Astrocyte of the spinal cord (primary cell): ENCODE measurements at places on chromosomes 3 and 15.

GRCh38 chr15:64267331-64267973 is 88.5 kb downstream of the CSNK1G1 start:
- DNase-seq, result no peak

DNA sequence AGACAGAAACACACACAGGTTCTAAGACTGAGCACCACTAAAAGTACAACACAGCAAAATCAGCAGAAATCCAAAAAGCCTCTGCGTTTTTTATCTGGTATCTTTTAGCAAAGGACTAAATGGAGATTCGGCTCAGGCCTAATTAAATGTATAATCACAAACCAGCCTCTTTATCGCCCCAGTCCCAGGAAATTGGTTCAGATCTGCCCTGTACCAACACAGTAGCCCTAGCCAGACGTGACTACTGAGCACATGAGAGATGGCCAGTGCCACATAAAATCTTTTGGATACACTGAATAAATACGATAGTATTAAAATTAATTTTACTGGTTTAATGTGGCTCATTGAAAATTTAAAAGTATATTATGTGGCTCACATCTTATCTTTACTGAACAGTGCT is 19.7 kb downstream of the TBC1D2B start:
- no peak for DNase-seq

GRCh38 chr3:186511245-186511644 is 32.9 kb downstream of the CRYGS start:
- no peak for DNase-seq

DNA sequence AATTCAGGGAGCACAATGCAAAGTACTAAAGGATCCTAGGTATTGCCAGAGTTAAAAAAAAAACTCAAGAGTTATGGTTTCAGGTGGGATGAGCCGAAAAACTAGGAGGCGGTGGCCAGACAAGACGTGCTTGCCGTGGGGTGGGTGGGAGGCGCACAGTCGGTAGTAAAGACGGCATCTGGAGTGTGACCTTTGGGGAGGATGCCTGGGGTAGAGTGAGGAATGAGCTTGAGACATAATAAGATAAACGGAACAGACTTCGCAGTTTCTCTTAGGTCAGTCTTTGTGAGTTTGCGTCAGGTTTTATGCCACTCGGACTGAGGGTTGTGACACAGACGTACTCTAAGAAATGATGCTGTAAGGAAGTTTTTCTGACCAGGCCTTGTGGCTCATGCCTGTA is 139.6 kb downstream of the LRRK1 start:
- no peak for DNase-seq

- DNase-seq, result peak; percentile 15
Measured at GRCh38 chr15:53535886-53536285, 223.6 kb downstream of the WDR72 start.

GRCh38 chr3:169769287-169770181 is at the start of gene ACTRT3:
Gene ACTRT3 (minus strand): TSS chr3:169769561. CDS start chr3:169769520, 41 bp downstream.
- DNase-seq, result peak; percentile 70
